ENCODE measurements at places on chromosomes 16 and 17.
A peak's percentile ranks its signal among the peaks of the same experiment; 100 is the strongest.

DNA sequence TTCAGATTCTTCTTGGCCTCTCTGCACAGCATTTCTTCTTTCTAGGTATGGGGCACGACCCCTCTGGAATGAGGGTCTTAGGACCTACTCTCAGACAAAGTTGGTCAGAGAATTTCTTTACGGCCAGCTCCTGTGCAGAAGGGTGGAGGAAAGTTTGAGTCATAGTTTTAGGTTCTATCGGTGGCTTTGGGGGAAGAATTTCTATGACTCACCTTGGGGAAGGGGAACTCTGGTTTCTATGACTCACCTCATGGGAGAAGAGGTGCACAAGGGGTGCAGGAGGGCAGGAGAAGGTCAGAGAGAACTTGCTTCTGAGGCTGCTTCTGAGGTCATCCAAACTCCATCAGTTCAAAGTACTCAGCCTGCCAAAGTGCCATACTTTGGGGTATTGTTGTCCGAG lies 2.5 kb upstream of the ABCC12 start:
- DNase-seq, result peak; percentile 49

DNA sequence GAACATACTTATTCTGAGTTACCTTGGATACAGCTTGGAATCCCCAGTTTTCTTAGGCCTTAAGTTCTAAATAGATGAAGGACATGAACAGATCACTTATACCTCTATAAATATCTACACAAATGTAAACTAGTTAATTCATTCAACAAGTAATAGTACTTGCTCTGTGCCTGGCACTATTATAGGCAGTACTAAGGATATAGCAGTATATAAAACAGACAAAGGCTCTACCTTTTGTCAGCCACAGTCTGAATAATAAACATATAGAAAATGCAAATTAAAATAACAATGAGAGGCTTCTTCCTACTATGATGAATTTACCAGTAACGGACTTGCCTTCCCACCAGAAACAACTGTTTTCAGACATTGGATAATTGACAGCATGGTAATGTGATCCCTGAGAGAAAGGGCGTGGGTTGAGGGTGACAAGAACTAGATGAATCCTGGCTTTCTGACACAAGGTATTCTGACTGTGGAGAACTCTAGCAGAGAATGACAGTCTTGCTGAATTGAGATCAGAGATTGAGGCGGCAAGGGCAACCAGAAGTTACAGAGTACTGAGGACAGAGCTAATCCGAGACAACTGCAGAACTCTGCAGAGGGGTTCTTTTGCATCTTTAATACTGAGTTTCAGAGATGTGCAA lies 170.5 kb downstream of the TANC2 start:
- no peak for DNase-seq

DNA sequence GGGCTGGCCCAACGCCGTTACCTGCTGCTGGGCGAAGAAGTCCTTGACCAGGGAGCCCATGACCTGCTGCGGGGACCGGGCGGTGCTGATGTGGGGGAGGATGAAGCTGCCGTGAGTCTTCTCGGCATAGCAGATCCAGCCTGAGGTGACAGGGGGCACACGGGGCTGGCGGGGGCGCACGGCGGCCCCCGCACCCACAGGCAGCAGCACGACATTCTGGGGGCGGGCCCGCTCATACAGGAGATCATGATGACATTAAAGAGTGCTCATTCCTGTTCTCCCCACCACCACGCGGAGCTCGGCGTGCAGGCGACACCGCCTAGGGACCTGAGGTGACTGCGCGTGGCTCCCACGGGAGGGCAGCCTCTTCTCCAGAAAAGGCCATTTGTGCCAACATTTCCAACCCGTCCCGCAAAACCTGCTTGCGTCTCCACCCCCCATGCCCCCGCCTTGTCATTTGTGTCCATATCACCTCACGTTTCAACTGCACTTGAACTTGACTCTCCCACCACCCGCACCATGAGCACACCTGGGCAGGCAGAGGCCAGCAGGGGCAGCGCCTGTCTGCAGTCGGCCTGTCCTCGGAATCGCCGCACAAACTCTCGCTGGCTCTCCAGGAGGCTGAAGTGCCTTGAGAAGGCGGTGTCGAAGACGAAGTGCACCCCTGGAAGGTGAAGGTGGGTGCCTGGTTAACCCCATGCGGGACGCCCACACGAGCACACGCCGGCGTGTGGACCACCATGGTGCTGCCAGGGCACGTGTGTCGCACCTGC lies 6.4 kb downstream of the CIAO3 start:
- no peak for DNase-seq

DNA sequence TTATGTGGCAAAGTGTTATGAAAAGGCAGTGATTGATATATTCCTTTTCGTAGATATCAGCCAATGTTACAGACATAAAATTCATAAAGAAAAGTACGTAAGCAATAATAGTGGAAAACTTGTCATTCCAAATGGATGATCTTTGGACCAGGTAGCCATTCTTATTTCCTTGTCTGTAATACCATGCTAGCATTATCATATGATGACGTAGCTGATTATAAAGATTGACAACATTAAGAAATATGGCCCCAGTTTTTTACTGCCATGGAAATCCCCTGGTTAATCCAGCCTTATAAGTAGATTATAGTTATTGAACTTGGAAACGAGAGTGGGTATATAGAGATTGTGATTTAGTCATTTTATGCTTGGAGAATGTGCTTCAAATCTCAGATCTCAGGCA lies 8.8 kb downstream of the TANC2 start:
- no peak for DNase-seq

- DNase-seq, result peak; percentile 42
Observed at GRCh38 chr17:82272495-82273326, 789 bp downstream of the CSNK1D start.

- no peak for DNase-seq
Observed at GRCh38 chr17:80677214-80677756, 132.6 kb downstream of the RPTOR start.

- DNase-seq, result no peak
Observed at GRCh38 chr16:16038950-16039349, 89.5 kb downstream of the ABCC1 start.

- DNase-seq, result no peak
Observed at GRCh38 chr17:67411397-67411796, 34.3 kb downstream of the PITPNC1 start.

DNA sequence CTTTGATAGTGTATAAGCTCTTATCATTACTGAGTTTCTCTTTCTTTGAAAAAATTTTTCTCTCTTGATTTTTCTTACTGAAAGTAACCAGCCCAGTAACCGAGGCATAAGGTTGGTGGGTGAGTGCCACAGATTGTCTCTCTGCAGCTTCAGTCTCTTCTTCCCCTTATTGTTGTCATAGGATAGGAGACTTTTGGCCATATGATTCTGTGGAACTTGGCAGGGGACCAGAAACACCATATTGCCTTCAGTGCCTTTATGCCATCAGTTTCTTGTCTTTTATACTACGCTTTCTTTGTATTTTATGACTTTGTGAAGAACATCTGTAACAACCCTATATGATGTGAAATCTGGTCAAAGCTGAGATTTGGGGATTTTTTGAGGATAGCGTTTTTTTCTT lies 341.6 kb upstream of the TBX2 start:
- no peak for DNase-seq

GRCh38 chr17:75825149-75825552 lies 19.1 kb downstream of the UNC13D start:
- DNase-seq, result no peak

DNA sequence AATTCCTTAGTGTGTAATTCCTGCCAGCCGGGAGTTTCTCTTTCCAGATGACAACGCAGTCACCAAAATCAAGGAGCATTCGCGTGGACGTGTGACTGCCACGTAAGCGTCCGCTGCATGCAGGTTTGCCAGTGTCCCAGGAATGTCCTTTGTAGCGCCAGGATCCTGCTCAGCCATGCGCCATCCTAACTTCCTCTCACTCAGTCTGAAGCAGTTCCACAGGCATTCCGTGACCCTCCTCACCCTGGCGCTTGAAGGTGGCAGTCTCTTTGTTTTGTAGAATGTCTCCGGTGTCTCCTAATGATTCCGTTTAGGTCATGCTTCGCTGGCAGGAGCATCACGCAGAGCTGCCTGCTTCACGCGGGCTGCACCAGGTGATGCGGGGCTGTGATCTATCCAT lies 88.6 kb downstream of the RPTOR start:
- no peak for DNase-seq

GRCh38 chr16:59042301-59042700 lies 308.2 kb upstream of the GOT2 start:
- no peak for DNase-seq

DNA sequence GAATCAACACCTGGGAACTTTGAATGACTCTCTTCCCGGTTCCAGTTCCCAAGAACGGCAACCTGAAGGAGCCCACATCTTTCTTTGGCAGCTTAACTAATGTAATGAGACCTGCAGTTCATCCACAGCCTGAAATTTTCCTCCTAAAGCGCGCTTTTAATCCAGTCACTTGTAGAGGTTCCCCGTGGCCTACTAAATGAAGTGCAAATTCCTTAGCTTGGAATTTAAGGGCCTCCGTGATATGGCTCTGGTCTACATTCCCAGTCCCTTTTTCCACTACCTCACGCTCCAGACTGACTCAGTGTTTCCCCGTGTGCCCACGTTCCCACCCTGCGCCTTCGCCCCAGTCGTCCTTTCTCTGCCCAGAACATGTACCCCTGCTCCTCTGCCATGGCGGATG lies 27.2 kb downstream of the FZD2 start:
- DNase-seq, result no peak

- no peak for DNase-seq
Observed at GRCh38 chr17:77999413-78000173, 41.1 kb downstream of the TNRC6C start.

DNA sequence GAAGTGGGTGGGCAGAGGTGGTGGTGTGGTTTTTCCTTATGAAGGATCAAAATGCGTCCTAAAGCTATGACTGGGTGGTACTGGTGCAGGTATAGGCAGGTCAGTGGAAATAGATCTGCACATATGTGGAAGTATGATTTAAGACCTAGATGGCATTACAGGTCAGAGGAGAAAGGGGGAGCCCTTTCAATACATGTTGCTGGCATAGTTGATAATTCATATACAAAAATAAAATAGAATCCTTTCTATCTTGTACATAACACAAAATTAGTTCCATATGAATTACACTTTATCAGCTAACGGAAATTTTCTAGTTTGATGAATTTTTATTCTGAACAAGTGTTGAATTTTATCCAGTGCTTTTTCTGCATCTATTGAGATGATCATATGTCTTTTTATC lies 20.8 kb upstream of the PIK3R5 start:
- DNase-seq, result no peak

- DNase-seq, result peak; percentile 48
Observed at GRCh38 chr17:7579834-7580603, 581 bp downstream of the CD68 start.

DNA sequence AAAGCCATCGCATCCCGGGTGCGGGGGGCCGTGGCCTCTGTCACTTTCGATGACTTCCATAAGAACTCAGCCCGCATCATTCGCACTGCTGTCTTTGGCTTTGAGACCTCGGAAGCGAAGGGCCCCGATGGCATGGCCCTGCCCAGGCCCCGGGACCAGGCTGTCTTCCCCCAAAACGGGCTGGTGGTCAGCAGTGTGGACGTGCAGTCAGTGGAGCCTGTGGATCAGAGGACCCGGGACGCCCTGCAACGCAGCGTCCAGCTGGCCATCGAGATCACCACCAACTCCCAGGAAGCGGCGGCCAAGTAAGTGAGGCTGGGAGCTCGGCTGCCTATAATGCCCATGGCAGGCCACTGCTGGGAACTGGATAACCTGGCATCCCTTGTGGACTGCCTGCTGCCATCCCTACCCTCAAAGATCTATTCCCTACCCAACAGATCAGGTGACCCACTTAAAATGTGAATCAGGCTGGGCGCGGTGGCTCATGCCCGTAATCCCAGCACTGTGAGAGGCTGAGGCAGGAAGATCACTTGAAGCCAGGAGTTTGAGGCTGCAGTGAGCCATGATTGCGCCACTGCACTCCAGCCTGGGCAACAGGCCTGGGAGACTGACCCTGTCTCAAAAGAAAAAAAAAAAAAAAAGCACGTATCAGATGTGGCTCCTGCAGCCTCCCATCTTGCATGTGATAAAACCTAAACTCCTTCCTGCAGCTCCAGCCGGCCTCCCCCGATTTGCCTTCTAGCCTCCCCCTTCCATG lies 18.3 kb downstream of the CDIPT start:
- DNase-seq, result no peak

- DNase-seq, result no peak
Observed at GRCh38 chr16:4593086-4593485, 21.6 kb downstream of the UBALD1 start.

GRCh38 chr17:901191-901950 lies 78.2 kb downstream of the NXN start:
- DNase-seq, result no peak

DNA sequence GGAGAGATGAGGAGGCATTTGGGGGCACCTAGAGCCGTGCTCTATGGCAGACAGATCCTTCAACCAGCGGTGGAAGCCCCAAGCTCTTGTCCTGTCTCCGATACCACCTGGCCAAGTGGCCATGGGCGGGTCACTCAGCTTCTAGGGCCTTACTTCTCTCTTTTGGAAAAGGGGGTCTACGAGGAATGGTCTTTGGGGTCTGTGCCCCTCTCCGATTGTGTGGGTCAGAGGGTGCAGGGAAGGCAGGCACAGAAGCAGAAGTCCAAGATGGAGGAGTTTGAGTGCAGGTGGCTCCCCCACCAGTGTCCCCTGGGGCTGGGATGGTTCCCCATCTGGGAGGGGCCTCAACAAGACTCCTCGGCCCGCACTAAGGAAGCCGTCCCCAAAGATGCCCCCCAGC lies 116.7 kb downstream of the CCDC182 start:
- no peak for DNase-seq

GRCh38 chr17:43877451-43878155 lies 29.7 kb downstream of the MPP2 start:
- no peak for DNase-seq
